ENCODE measurements at places on chromosomes 13 and 19. TPM values are rescaled to one million over a fixed set of nuclear protein-coding genes. Genes with fewer than 3 reads are reported as not detected.

The KLK6 gene
- total RNA-seq = not detected

The PLK5 gene
- total RNA-seq = not detected

The UGGT2 gene
- 21.8 TPM for total RNA-seq

The FOXO1 gene
- 21.4 TPM for total RNA-seq

The CCNA1 gene
- total RNA-seq = not detected

The UHRF1 gene
- total RNA-seq = 0.97 TPM

The CEACAM5 gene
- not detected for total RNA-seq

The SELENOV gene
- total RNA-seq = not detected

The COX6B2 gene
- total RNA-seq = not detected

The ATCAY gene
- total RNA-seq = not detected

The TMEM143 gene
- total RNA-seq = 56.7 TPM

The ZIK1 gene
- total RNA-seq = 6.3 TPM

The NLRP5 gene
- total RNA-seq = not detected

The MYO1F gene
- 18.9 TPM for total RNA-seq

The CDX2 gene
- not detected for total RNA-seq

The MISP3 gene
- 6.4 TPM for total RNA-seq

Data from right cardiac atrium (tissue), 5 donors.